ENCODE measurements at places on chromosomes 1 and 21.

DNA sequence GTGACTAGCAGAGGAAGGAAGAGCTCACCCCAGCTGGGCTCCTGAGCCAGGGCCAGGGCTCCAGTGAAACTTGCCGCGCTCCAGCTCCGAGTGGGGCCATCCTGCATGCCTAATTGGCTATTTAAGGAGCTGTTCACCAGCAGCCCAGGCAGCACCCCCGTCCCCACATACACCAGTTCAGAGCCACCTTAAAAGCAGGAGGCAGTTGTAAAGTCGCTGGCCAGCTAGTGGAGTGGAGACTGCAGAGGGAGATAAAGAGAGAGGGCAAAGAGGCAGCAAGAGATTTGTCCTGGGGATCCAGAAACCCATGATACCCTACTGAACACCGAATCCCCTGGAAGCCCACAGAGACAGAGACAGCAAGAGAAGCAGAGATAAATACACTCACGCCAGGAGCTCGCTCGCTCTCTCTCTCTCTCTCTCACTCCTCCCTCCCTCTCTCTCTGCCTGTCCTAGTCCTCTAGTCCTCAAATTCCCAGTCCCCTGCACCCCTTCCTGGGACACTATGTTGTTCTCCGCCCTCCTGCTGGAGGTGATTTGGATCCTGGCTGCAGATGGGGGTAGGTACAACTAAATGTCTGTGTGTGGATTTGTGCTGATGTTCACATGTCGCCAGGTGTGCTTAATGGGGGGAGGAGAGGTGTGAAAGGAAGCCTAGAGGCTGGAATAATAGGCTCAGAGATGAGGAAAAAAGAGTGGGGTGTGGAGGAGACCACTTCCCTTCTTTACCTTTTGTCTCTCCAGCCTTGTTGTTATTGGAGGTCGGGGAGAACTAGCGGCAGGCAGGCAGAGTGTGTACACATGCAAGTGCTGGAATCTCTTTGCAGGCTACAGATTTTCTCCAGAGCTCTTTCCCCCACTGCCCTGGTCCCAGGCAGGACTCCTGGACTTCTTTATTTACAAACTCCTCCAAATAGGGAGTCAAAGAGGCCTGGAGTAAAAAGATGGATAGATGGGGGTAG lies at the start of gene CA14:
CA14 (plus strand) TSS at position 151 of the 962 bp plus-strand sequence; CDS start at position 506, 355 bp downstream.
- no peak for DNase-seq

- no peak for DNase-seq
These were observed 114.0 kb downstream of the PPP1R12B start for GRCh38 chr1:202462342-202463076.

GRCh38 chr1:217097819-217098218 lies 374.6 kb upstream of the ESRRG start:
- DNase-seq, result no peak

DNA sequence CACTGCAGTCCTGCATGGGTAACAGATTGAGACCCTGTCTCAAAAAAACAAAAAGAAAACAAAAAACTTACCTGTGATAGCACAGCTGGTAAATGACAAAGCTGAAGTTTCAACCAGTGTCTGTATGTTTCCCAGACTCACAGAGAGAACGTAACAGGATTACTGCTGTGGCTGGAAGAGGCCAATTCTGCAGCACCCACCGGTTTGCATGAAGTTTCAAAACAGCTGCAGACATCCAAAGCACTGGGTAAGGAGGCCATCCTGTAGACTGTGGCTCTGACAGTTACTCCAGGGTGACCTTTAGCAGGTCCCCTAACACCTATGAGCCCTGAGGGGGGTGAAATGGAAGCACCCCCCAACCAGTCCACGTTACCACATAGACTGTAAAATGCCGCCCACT lies 7.5 kb downstream of the ID3 start:
- no peak for DNase-seq

DNA sequence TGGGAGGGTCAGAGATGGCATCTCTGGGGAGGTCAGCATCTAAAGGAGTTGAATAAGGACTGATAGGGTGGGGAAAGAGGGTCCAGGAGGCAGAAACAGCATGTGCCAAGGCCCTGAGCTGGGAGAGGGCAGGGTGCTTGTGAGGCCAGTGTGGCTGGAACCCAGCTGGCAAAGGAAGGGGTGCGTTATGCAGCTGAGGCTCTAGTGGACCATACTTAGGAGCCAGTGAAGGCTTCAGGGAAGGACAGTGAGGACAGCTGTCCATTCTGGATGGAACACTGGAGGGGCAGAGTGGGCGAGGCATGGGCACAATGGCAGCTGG lies 57.1 kb upstream of the RPL11 start:
- no peak for DNase-seq
